NCI-H226 (cell line): ENCODE measurements at places on chromosomes 5 and 9.

DNA sequence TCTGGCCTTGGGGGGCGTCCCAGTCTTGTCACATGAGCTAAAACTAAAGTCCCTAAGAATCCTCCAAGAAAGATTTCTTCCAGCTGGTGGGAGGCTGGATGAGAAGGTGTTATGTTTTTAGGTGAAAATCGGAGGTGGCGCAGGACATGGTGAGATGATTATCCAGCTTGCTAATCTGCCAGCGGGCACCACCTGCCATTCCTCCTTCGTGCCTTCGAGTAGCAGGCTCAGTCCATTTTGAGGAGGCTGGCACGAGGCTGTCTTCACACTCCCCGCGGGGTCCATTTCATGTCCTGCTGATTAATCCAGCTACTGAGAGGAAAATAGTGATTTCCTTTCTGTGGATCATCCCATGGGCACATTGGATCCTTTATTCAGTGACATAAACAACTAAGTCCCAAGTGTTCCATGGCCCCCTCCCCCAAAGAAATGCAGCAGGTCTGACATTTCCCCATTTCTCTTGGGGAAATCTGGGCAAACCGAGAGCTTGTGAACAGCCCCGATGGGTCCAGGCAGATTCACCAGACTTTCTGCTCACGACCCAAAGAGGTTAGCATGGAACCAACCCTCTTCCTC, 38.2 kb upstream of the EXOC3 start:
- no peak for DNase-seq

DNA sequence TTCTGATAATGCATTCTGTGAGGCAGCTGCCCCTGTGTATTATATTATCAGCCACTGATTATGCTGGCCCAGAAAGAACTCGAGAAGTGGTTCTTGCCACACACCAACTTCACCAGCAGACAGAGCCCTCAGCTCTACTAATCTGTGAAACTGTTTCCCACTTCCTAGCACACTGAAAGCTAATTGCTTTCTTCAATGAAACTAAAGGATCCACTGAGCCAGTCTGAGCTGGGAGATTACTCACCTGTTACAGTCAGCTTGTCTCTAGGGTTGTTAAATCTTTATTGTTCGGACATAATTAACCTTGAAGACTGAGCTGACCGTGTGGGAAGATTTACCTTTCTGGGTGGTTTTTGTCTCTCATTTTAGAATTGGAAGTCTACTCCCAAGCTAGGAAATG, 263.2 kb downstream of the KCTD16 start:
- no peak for DNase-seq

DNA sequence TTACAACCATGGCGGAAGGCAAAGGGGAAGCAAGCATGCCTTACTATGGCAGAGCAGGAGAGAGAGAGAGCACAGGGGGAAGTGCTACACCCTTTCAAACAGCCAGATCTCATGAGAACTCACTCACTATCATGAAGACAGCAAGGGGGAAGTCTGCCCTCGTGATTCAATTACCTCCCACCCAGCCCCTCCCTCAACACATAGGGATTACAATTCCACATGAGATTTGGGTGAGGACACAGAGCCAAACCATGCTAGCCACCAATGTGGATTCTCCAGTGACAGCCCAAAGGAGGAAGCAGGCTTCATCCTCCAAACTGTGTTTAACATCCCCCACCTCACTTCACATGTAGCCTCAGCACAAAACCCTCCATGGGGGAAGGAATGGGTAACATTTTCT, 563.7 kb downstream of the CDK5RAP2 start:
- no peak for DNase-seq

DNA sequence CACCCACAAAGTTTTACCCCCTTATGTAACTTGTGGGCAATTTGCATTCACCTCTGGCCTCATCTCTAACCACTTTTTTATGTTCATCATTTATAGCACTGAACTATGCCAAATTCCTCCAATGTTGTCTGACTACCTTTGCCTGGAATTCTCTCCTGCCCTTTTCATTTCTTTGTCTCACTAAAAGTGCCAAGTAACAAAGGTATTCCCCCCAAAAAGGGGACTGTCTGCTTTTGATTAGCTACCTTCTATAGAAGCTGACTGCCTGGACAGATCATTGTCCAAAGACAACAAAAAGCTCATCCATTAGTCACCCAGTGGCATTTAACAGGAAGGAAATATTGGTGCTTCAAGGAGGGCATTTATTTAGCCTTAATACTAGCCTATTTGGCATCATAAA, 189.9 kb upstream of the VCAN start:
- peak; percentile 70 for DNase-seq

GRCh38 chr5:158286827-158287226, 427.9 kb upstream of the CLINT1 start:
- DNase-seq: no peak

GRCh38 chr5:18553269-18553668, 919.0 kb downstream of the TAF11L14 start:
- no peak for DNase-seq

DNA sequence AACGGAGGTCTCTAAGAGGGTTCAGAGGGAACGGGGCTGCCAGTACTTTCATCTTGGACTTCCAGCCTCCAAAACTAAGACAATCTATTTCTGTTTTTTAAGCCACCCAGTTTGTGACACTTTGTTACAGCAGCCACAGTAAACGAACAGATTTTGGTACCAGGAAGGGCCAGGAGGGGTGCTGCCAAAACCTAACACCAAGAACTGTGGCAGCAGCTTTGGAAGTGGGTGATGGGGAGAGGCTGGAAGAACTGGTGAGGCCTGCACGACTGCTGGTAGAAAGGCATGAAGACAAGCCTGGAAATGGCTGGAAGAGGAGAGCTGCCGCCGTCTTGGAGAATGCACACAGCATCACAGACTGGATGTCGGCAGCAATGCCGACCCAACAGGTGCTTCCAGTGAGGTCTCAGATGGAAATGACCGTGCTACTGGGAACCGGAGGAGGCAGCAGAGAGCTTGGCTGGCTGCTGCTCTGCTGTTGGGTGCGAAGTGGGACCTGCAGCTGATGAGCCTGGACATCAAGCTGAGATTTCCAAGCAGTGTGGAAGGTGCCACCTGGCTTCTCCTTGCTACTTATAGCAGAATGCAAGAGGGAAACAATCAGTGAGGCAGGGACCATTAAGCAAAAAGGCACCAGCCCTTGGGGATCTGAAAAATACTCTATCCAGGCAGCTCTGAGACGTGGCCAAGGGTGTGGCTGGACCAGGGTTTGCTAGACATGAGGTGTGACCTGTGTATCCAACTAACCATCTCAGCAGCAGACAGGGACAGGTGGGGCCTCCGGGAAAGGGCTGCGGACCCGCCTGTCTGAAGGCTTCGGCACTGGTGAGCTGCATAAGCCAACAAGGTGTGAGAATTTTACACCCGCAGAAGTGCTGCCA, 4.7 kb upstream of the TMEM210 start:
- no peak for DNase-seq

GRCh38 chr5:111266491-111266890, 42.3 kb downstream of the CAMK4 start:
- no peak for DNase-seq

- no peak for DNase-seq
Observed at GRCh38 chr9:13674926-13675637, 395.6 kb upstream of the MPDZ start.

GRCh38 chr5:37836592-37837413, 3.0 kb downstream of the GDNF start:
- DNase-seq: peak; percentile 22

GRCh38 chr9:130150779-130151382, 21.3 kb upstream of the NCS1 start:
- peak; percentile 49 for DNase-seq

DNA sequence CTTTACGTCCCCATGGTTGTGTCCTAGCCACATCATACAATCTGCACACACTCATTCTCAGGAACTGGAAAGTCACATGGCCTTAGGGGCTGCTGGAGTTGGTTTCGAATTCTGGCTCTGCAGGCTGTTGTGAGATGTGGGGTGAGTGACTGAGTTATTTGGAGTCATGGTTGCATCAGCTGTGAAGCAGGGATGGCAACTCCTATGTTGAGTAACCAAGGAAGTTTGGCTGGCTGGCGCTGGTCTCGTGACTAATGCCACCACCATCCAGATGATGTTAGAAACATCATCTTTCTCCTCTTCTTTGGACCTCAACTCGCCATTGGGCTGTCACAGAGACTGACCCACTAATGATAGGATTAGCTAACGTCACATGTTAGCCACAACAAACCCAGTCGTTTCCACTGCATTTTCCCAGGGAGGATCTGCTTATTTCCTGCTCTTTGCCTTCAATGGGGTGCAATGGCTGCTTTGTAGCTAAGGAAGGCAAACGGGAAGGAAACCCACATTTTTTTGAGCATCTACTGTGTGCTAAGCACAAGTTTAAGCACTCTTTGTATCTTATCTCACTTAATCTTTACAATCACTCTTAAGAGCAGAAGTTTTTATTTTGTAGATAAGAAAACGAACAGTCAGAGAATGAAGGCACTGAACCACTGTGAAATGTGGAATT, 78.1 kb upstream of the UBTD2 start:
- DNase-seq: peak; percentile 91

DNA sequence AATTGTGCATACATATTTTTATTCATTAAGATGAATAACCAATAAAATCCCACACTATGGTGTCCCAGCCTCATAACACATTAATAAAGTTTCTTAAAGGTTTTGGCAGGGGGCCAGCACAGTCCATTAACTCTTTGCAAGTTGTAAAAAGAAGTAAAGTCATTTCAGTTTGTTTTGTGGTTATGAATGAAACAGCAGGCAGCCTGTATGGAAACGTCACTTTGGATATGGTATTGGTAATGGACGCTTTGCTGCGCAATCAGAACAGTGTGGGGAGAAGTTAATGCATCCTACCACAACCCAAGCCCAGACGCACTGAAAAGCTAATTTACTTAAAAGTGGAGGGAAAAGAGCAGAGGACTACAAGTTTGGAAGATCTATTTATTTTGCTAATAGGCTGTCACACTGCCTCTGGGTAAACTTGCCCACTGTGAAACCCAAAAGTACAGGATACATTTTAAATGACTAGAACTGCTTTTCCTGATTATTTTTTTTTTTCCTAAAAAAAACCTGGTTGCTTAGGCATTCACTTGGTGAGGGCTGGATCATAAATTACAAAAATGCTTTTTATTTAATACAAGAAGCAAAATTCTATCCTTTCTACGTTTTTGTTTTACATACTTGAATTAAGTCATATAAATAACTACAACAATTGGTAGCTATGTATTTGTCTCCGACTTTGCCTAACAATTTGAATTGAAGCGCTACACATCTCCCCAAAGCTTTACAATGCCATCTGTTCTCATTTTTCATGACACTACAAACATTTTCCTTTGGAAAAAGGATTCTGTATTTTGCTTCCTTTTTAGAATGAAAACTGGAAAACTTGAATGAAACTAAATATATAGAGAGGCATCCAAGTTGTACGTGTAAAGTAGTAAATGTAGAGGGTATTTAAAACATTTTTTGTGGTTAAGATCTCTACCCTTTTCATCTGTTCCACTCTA, 104.3 kb downstream of the NFIB start:
- no peak for DNase-seq

DNA sequence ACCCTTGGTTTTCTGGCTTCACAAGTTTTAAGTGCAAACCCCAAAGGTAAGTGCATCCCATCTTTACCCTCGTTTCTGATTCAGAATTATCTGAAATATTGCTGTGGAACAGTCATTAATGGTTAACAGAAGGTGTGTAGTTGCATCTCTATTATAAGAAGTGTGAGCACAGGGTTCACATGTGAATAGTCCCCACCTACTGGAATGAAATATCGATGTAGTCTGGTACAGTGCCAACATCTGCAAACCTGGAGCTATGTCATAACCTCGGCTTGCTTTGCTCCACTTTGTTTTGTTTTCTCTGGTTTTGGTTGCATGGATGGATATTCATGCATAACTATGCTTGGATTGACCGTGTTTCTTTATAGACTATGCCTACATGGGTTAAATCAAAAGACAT, 12.6 kb downstream of the HTR4 start:
- DNase-seq: no peak

GRCh38 chr9:26863074-26863473, 29.5 kb downstream of the CAAP1 start:
- no peak for DNase-seq

DNA sequence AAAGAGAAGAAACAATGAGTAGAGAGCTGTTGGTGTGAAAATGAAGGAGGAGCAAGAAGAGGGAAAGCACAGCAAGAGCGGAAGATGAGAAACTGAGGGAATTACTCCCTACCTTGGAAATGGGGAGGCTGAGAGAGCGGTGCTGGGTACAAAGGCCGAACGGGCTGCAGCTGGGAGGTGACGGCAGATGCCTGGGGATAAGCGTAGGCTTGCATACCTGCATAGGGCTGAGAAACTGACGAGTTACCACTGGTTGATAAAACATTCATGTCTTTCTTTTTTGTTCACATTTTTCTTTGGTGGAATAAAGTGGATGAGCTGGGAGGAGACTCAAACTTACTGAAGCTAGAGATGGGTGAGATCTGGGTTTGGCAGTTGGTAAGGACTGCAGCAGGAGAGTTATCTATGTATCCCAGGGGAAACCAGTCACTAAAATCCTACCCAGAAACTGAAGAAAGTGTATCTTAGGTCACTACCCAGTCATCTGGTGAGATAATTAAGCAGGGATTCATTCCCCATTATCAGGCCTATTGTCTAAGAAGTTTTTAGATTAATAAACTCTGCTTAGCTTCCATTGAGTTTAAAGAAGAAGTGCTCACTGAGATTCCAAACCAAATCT, 34.8 kb downstream of the FKBP15 start:
- no peak for DNase-seq

DNA sequence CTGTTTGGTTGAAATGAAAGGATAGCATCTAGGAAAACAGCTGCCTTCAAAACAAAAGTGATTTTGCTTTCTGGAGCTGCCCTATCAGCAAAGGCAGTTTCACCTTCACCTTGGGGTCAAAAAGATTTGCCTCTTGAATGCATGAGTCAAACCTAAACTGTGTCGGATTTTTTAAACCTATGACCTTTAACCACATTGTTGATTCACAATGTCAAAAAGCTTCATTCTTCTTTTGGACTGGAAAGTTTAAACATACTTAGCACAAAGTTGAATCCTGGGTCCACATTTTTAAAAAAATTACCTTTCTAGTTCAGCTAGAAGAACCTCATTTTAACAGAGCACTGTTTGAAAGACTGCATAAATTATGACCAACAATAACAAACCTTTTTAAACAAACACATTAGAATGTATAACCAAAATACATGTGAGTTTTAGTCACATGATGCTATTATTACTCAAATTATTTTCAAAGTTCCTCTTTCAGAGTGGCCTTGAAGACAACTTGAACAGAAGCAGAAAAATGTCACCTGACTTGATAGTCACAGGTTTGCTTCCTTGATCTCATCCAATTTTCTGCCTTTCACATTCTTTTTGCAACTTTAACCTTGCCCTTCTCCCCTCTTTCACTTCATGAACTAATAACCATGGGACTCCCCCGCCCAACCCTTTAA, 109.7 kb upstream of the LHFPL2 start:
- peak; percentile 44 for DNase-seq

- no peak for DNase-seq
Observed at GRCh38 chr9:91799113-91799744, 150.8 kb downstream of the ROR2 start.

- DNase-seq: no peak
Observed at GRCh38 chr5:33801292-33801691, 90.5 kb downstream of the ADAMTS12 start.

GRCh38 chr9:38434365-38434764, 10.1 kb upstream of the IGFBPL1 start:
- no peak for DNase-seq
